ENCODE measurements at places on chromosomes 7 and 10. TPM values are rescaled to one million over a fixed set of nuclear protein-coding genes. Genes with fewer than 3 reads are reported as not detected.

GRCh38 chr7:112036071-112036470, 170.1 kb downstream of the DOCK4 start:
- DNase-seq = no peak

DNA sequence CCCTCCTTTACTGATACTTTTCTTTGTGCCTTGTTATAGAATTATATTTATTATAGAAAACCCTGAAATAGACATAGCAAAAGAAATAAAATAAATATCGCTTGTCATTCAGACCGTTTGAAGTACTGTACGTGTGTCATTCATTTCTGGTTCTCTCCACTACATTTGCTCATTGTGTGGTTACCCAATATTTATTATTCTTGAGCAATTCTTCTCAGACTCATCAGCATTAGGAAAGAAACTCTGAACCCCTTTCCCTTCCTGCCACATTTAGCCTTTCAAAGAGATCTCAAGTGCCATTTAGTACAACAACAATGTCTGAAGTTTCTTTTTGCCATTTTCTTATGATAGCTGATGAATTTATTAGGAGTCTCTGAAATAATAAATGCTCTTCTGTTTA, 154.1 kb downstream of the KIAA1217 start:
- no peak for DNase-seq

Gene ACBD5
- total RNA-seq = 22.8 TPM

Gene GRID2IP
- total RNA-seq = 0.18 TPM

Gene GARS1
- 221 TPM for total RNA-seq

Gene MUC3A
- 0.11 TPM for total RNA-seq

Gene SUN3
- total RNA-seq = not detected

All from activated T-helper 2 cell treated with anti-CD3 and anti-CD28 coated beads, Interferon-gamma antibody, Interleukin-2, Interleukin-4, amounts not matched to agents 10 μg/mL and 5 μg/mL and 100 μg/mL, durations not matched to agents 14 hours and 24 hours and 36 hours (primary cell).